ENCODE measurements at places on chromosomes 5 and 9. TPM values are rescaled to one million over a fixed set of nuclear protein-coding genes. Genes with fewer than 3 reads are reported as not detected.

FYB1 gene
- total RNA-seq: 83.0 TPM

DNA sequence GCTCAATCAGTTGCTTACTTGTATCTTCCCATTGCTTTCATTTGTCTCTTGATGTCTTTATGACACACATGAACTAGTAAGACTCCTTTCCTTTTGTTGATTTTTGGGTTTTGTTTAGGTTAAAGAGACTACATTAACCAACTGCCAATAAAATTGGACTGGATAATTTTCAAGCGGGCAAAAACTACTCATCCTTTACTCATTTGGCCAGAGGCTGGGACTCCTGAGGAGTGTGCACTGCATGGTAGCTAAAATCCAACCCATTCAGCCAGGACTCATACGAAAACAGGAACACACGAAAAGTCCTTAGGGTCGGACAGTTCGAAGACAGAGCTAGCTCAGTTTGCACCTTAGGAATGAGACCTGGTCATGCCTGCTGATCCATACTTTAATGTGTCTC, 6.0 kb downstream of the SLC46A2 start:
- no peak for DNase-seq

LECT2 gene
- total RNA-seq: not detected

QRFP gene
- not detected for total RNA-seq

LCN10 gene
- 3.2 TPM for total RNA-seq

DNA sequence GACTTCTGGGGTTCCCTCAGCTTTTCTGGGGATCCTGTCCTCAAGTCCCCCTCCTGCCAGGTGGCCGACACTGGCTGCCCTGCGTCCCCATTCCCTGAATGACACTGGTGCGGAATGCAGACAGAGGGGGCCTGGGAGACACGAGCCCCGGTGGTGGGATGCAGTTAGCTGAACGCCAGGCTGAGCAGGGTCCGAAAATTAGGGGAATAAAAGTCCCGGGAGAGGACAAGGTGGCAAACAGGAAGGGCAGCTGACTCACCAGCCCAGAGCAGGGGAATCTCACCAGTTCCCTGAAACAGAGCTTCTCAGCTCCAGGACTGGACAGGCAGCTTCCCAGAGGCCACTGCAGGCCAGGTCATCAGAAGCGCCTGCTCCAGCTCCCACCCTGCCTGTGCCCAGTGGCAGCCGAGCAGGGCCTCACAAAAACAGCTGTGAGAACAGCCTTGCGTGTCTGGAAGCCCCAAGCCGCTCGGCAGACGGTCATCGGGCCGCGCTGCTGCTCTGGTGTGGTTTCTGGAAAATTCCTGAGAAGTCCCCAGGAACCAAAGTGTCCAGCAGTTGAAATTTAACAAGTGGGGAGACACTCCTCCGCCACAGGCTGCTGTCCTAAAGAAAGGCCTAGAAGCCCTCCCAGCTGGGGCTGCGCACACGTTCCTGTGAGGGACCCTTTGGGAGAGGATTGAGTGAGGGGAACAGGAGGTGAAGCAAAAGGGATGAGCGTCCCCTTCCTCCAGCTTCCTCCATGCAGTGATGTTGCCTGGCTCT, 47.6 kb upstream of the EXOC3 start:
- DNase-seq: no peak

- no peak for DNase-seq
Measured at GRCh38 chr5:122772446-122772845, 2.4 kb upstream of the SNX2 start.

- peak; percentile 69 for DNase-seq
Measured at GRCh38 chr5:141420855-141421488, at the start of gene PCDHGA11. Gene PCDHGA11, plus strand, starts transcription at chr5:141421051. Its CDS starts 177 bp downstream, at chr5:141421228.

ADAMTS12 gene
- not detected for total RNA-seq

FOXD4L4 gene
- not detected for total RNA-seq

GRCh38 chr9:121282277-121283079, 14.5 kb downstream of the GSN start:
- DNase-seq: no peak

DNA sequence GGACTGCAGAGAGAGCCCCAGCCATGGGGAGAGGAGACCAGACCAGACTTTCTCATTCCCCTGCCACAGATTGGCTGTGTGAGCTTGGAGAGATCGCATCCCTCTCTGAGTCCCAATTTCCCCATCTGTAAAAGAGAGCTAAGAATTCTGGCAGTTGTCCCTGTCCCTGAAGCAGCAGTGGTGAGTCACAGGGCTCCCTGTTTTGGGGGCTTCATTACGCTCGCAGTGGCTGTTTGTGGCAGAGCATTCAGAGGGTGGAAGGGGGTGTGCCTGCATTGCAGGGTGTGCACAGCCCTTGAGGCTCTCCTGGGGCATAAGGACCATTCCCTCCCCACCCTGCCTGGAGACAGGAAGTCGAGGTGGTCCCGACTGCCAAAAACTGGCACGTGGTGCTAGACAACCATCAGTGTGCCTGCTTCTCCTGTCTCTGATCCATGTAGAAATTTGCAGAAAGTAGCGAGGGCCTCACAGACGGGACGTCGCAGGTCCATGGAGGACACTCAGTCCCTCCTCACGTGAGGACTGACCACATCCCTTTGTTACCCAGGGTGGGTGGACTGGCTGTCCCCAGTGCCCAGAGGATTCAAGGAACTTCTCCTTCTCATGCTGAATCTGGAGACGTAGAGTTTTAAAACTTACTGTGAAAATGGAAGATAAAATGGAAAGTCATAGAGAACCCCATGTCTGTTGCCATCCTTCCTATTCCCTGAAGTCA, 35.3 kb downstream of the HRH2 start:
- DNase-seq: no peak

- no peak for DNase-seq
Measured at GRCh38 chr5:143345671-143346440, 57.6 kb downstream of the NR3C1 start.

FGD3 gene
- 41.6 TPM for total RNA-seq

GRCh38 chr9:12838546-12838945, 63.7 kb downstream of the LURAP1L start:
- no peak for DNase-seq

DNA sequence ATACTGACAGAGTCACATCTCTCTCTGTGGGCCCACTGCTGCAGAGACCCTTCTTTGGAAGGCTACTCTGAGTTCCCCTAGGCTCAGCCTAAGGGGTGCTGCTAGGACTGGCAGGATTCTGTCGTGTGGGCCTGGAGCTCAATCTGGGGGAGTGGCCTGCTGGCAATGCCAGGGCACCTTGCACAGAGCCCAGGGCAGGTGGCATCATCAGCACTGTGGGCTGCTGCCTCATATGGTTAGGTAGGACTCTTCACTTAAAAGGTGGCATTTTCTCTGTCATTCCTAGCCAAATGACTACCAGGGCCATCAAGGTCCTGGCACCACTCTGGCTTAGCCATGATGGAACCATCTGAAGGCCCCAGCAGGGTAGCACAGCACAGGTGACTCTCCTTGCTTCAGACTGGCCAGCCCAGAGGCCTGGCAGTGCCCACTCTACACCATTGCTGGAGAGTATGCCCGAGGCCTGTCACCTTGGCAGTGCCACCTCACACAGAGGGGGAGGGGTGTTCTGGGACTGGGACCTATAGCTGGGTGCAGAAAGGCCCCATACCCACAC, 21.9 kb downstream of the PITX1 start:
- DNase-seq: no peak

NR2F1 gene
- not detected for total RNA-seq

Data from activated CD8-positive, alpha-beta T cell treated with anti-CD3 and anti-CD28 coated beads for 36 hours (primary cell).